ENCODE measurements at places on chromosomes 3 and 15.

- peak; percentile 44 for DNase-seq
Observed at GRCh38 chr3:53890726-53891475, 758 bp downstream of the SELENOK start.

GRCh38 chr3:175951047-175951694 lies 1092.0 kb downstream of the NAALADL2 start:
- no peak for DNase-seq

- DNase-seq, result no peak
Observed at GRCh38 chr3:108122276-108122675, 31.4 kb upstream of the CD47 start.

- DNase-seq, result no peak
Observed at GRCh38 chr3:179436517-179436916, 14.8 kb downstream of the GNB4 start.

DNA sequence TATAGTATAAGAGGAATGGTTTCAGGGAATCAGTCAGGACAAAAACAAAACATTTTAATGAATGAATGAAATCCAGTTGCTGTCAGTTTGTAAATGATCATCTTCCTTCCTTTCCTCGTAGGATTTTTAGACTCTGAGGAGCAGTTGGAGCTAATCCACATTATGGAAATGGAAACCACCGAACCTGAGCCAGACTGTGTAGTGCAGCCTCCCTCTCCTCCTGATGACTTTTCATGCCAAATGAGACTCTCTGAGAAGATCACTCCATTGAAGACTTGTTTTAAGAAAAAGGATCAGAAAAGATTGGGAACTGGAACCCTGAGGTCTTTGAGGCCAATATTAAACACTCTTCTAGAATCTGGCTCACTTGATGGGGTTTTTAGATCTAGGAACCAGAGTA lies 3.1 kb downstream of the TIPARP start:
- DNase-seq, result no peak

GRCh38 chr3:187185759-187186158 lies 11.5 kb upstream of the RTP1 start:
- no peak for DNase-seq

DNA sequence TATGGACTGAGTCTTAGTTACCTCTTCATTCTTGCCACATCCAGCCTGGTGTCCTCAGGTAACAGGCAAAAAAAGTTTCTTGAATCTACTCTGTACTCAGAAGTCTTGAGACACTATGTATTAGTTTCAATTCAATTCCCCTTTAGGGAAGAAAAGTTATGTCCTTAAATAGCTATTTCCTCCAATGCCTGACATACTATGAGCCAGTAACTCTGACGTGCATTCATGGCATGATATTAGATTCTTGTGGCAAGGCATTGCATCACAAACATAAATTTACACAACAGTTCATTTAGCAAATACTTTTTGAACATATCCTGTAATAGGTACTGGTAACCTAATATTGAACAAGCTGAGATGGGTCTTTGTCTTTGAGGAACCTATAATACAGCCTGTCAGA lies 109.3 kb upstream of the FOXB1 start:
- no peak for DNase-seq
